Activated CD4-positive, alpha-beta T cell treated with anti-CD3 and anti-CD28 coated beads, Interleukin-2, Interleukin-6, amounts not matched to agents 100 ng/mL and 50 ng/mL, durations not matched to agents 16 hours and 8 hours (primary cell): ENCODE measurements at places on chromosomes 1 and 21.

DNA sequence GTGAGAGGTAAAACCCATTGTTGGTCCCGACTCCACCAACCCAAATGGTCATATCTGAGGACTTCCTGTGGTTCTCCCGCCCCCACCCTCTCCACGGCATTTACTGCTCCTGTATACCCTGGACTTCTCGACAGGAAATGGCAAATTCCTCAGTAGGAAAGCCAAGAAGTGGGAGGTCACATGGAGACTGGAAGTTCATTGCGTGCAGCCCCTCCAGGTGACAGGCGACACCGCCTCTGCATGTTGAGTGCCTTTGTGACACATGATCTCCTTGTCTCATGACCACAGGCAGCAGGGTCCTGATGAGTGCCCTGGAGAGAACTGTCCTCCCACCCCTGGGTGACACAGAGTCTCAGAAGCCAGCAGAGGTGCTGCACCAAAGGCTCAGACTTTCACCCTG is 24.2 kb downstream of the ERG start:
- DNase-seq: no peak

GRCh38 chr1:11341901-11342552 is 69.0 kb downstream of the UBIAD1 start:
- no peak for DNase-seq

DNA sequence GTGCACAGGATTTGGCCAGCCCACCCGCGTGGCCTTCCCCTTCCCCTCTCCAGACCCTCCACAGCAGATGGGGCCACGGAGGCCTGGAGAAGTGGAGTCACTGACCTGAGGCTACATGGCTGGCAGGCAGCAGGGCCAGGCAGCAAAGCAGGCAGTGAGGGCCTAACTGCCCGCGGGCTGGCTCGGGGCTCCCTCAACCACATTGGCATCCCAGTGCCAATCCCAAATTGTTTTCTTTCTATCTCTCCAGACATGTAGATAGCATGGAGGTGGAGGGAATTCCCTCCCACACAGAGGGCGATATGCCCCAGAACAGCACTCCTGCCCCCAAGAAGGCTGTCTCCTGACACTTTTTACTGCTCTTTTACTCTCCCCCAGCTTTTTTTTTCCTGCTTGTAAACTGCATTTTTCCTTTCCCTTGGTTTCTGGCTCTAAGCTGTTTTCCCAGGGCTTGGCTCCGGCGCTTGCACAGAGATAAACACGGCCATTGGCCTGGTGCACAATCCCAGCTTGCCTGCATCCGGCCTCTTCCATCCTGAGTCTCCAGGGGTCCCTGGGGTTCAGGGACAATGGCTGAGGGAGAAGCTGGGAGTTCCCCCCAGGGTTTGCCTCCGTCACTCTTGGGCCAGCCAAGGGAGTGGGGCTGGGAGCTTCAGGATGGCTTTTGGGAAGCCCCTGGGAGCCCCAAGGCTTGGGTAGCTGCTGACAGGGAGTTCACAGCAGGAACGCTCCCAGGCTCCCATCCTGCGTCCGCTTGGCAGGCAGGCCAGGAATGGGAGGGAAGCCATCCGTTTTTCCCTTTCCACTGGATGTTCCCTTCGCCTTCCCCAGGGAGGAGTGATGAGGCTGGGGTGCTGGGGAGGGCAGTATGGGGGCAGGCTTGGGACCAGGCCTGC is 7.0 kb downstream of the EPHX1 start:
- DNase-seq: no peak

DNA sequence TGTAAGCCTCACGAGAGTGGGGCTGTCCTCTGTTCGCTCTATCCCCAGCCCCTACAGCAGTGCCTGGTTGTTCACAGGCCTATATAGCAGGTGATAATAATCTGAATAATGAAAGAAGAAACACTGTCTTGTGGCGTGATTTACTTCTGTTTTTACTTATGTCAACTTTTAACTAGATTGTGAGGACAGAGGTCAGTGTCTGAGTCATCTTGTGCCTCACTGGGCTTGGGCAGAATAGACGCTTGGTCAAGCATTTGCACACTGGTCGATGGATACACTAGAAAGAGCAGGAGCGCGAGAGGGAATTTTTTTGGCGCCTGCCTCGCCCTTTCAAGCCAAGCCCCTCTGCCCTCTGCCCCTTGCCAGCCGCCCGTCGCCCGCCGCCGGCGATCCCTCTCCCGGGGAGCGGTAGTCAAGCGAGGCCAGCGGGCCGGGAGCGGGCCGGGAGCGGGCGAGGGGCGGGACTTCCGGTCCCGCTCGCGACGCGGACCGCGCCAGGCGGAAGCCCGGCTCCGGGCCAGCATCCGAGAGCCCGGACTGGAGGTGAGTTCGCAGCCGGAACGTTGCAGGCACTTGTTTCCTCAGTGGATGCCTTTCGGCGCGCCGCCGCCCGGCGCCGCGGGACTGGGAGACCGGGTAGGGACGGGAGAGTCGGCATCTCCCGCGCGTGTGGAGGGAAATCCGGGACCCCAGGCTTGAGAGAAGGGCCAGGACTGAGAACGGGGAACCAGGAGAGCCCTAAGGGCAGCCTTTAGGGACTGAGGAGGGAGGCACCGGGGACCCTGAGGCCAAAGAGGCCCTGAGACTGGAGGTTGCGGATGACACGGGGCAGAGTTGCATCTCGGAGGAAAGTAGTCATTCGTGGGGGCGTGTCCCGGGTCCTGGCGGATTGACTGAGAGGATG is at the start of gene DISP1:
TSS of gene DISP1 (plus strand) at position 504 of the 904 bp plus-strand sequence. CDS start 127,785 bp downstream, outside the sequence.
- peak; percentile 80 for DNase-seq

- no peak for DNase-seq
Observed at GRCh38 chr1:82597649-82598048, 796.9 kb downstream of the ADGRL2 start.

DNA sequence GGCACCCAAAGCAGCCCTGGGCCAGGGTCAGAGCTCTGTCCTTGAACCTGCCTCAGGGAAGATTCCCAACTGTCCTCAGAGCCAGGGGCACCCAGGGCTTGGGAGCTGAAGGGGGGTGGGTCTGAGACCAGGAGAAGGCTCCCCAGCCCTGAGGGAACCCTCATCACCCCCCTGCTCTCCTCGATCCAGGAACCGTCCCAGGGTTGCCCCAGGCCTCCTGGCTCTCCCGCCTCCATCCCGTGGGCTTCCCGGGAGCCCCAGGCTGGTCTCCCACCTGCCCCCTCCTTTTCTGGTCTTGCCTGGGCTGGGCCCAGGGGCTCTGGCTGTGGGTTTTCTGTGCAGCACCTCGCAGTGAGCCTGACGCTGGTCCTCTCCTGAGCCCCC is 6.7 kb upstream of the SAMD11 start:
- no peak for DNase-seq

DNA sequence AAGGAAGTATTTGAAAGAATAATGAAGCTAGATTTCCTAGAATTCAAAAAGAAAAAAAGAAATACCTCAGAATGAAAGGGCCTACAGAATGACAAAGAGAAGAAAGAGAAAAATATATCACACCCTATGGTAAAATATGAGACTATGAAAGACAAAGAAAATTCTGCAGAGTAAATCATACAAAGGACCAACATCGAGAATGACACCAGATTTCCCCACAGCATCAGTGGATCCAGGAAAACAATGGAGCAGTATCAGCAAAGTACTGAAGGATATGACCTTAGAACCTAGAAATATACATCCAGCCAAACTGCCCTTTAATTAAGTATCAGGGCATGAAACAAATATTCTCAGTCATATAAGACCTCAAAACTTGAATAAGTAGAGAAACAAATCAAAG is 21.2 kb upstream of the IFNAR2 start:
- no peak for DNase-seq

DNA sequence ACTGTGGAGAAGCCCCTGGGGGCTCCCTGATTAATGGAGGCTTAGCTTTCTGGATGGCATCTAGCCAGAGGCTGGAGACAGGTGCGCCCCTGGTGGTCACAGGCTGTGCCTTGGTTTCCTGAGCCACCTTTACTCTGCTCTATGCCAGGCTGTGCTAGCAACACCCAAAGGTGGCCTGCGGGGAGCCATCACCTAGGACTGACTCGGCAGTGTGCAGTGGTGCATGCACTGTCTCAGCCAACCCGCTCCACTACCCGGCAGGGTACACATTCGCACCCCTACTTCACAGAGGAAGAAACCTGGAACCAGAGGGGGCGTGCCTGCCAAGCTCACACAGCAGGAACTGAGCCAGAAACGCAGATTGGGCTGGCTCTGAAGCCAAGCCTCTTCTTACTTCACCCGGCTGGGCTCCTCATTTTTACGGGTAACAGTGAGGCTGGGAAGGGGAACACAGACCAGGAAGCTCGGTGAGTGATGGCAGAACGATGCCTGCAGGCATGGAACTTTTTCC is 24.8 kb downstream of the PCSK9 start:
- DNase-seq: peak; percentile 27

- DNase-seq: peak; percentile 19
Observed at GRCh38 chr1:201739492-201740085, 89.4 kb upstream of the IPO9 start.

DNA sequence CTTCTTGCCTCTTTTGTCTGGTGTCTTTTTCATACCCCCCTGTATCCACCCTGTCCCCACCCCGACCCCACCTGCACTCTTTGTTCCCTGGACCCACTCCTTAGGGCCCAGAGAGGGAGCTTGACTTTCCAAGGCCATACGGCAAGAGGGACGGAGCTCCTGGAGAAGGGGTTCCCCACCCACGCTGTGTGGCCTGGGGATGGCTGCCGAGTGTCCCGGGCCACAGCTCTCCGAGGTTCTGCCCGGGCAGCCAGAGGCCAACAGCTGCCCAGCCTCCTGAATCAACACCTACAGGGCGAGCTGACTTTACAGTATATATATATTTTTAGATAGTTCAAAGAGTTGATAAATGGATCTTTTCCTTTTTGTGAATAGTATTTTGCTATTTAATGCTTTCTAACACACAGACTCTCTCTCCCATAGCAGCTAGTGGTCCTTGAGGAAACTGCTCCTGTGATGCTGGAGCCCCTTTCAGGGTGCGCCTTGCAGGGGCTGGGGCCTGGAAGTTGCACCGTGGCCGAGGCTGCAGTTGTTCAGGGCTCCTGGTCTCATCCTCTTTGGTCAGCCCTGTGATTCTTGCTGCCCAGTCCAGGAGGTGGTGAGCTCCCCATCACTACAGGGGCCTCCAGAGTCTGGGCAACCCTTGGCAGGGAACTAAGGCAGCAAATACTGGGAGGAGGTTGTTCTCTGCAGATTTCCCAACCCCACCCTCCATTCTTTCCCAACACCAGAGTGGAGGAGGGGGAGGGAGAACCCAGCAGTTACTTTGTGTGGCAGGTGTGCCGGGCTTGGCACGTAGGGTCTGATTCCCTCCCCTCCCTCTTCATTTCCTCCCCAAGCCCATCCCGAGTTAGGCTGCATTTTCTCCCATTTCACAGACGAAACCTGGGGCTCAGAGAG is 321.6 kb downstream of the PTPRU start:
- DNase-seq: no peak

- DNase-seq: no peak
Observed at GRCh38 chr21:35606146-35606545, 454.2 kb downstream of the SETD4 start.

DNA sequence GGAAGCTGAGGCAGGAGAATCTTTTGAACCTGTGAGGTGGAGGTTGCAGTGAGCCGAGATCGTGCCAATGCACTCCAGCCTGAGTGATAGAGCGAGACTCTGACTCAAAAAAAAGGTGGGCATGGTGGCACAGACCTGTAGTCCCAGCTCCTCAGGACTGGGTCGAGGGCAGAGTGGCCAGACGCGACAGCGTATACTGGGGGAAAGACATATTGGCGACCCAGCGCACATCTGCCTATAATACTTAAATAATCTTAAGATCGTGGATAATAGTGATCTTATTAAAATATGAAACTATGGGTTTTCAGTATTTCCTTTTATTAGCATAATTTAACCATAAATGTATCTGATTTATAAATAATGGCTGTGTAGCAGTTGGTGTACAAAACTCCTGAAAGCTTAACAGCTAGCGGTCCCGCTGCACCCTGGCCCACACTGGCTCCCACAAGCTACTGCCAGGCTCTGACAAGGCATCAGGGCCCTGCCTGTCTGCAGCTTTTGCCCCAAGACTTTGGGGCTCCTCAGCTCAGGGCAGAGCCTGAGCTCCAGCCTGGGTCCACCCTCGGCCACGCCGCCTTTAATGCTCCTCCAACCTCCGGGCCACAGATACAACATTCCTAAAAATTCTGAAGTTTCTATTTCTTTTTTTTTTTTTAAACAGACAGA is 2.7 kb upstream of the AURKAIP1 start:
- no peak for DNase-seq

- no peak for DNase-seq
Observed at GRCh38 chr1:230271300-230272035, 154.7 kb downstream of the PGBD5 start.

- DNase-seq: peak; percentile 34
Observed at GRCh38 chr21:37184784-37185593, 82.1 kb downstream of the VPS26C start.

GRCh38 chr1:180194546-180195207 is 35.4 kb upstream of the LHX4 start:
- no peak for DNase-seq

- no peak for DNase-seq
Observed at GRCh38 chr1:215474940-215475339, 92.2 kb upstream of the KCTD3 start.

DNA sequence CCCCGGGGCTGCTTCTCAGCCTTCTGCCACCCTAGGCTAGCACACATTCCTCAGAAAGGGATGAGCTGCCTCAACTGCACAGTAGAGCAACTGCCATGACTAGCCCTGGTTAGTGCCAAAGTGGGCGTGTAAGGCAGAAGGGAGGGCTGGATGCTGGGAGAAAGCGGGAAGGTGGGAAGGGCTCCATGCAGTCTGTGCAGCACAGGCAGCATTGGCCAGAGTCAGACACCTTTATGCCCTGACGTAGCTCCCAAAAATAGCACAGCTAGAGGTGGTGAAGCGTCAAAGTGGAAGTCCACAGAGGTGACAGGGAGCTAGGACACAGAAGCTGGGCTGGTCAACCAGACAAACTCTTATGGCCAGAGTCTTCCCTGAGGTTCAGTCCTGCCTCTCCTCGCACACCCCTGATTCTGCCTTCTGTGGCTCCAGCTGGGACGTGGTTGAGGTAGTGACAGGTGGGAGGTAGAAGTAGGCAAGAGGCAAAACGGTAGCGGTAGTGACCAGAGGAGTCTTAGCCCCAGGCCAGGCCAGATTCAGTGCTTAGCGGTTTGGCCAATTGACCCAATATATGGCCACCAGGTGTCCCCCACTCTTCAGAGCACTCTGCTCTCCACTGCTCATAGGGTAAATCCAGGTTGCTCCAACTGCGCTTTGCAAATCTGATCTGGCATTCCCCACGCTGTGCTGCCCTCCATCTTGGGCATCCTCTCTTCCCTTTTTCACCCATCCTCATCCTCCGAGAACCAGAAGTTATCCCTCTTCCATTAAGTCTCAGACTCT is 45.6 kb downstream of the DDX20 start:
- DNase-seq: no peak

- no peak for DNase-seq
Observed at GRCh38 chr1:99570486-99571089, 75.3 kb upstream of the PALMD start.
